Kidney epithelial cell (primary cell): ENCODE measurements at places on chromosomes 4 and X. TPM values are rescaled to one million over a fixed set of nuclear protein-coding genes. Genes with fewer than 3 reads are reported as not detected.

TMEM255A gene
- total RNA-seq = 0.07 TPM in 1 of 2 replicates, not detected in the other

SPANXA2 gene
- 0.41 TPM in 1 of 2 replicates, not detected in the other for total RNA-seq

EDA gene
- 2.5 and 4.1 TPM in 2 replicates for total RNA-seq

CT45A1 gene
- total RNA-seq = not detected in 2 replicates

PF4V1 gene
- not detected in 2 replicates for total RNA-seq

CYTL1 gene
- 8.2 and 9.4 TPM in 2 replicates for total RNA-seq

CCKAR gene
- total RNA-seq = 0.04 TPM in 1 of 2 replicates, not detected in the other

VEGFC gene
- 5.0 and 6.2 TPM in 2 replicates for total RNA-seq

AFF2 gene
- 0.41 and 1.3 TPM in 2 replicates for total RNA-seq

SPIN4 gene
- 1.8 and 2.7 TPM in 2 replicates for total RNA-seq

ARL9 gene
- 0.29 and 0.68 TPM in 2 replicates for total RNA-seq

SLC35A2 gene
- total RNA-seq = 34.3 and 40.9 TPM in 2 replicates

JADE3 gene
- total RNA-seq = 9.4 and 11.2 TPM in 2 replicates

BMPR1B gene
- total RNA-seq = 5.9 and 9.2 TPM in 2 replicates

NXF3 gene
- total RNA-seq = not detected in 2 replicates

VAMP7 gene
- total RNA-seq = 40.6 and 48.0 TPM in 2 replicates

ADRA2C gene
- 1.0 and 2.8 TPM in 2 replicates for total RNA-seq

GUCY1B1 gene
- 1.7 and 2.8 TPM in 2 replicates for total RNA-seq

F9 gene
- total RNA-seq = not detected in 2 replicates

LONRF3 gene
- 7.2 and 8.1 TPM in 2 replicates for total RNA-seq

NKX3-2 gene
- total RNA-seq = not detected in 2 replicates

CLTRN gene
- total RNA-seq = 0.50 and 2.0 TPM in 2 replicates

DMD gene
- 2.5 and 3.1 TPM in 2 replicates for total RNA-seq

S100P gene
- 6.8 and 8.8 TPM in 2 replicates for total RNA-seq

DGKK gene
- 0.13 TPM in 1 of 2 replicates, not detected in the other for total RNA-seq

PWWP3B gene
- total RNA-seq = 1.2 and 1.4 TPM in 2 replicates

LGI2 gene
- total RNA-seq = 0.25 and 0.75 TPM in 2 replicates

PASD1 gene
- not detected in 2 replicates for total RNA-seq

SPINK2 gene
- total RNA-seq = not detected in 2 replicates

AMBN gene
- not detected in 2 replicates for total RNA-seq

TMEM156 gene
- 2.0 and 5.2 TPM in 2 replicates for total RNA-seq

PABPC4L gene
- 0.75 and 1.1 TPM in 2 replicates for total RNA-seq

TEC gene
- total RNA-seq = 1.8 and 3.2 TPM in 2 replicates

SORCS2 gene
- 1.4 and 8.1 TPM in 2 replicates for total RNA-seq

PRR32 gene
- total RNA-seq = not detected in 2 replicates

NEUROG2 gene
- not detected in 2 replicates for total RNA-seq

HSD17B13 gene
- total RNA-seq = 0.04 and 0.14 TPM in 2 replicates

TMEM31 gene
- not detected in 2 replicates for total RNA-seq

SPANXN3 gene
- total RNA-seq = not detected in 2 replicates

PRKG2 gene
- 2.3 and 4.8 TPM in 2 replicates for total RNA-seq

GPR50 gene
- total RNA-seq = not detected in 2 replicates

GUCY1A1 gene
- 2.2 and 3.1 TPM in 2 replicates for total RNA-seq

APEX2 gene
- 13.8 and 15.1 TPM in 2 replicates for total RNA-seq

MAGEA9B gene
- total RNA-seq = 0.17 TPM in 1 of 2 replicates, not detected in the other

TMSB4X gene
- 2,437 and 3,601 TPM in 2 replicates for total RNA-seq

MAGEA1 gene
- total RNA-seq = not detected in 2 replicates

TGIF2LX gene
- not detected in 2 replicates for total RNA-seq

CCDC149 gene
- 4.9 and 8.0 TPM in 2 replicates for total RNA-seq

AFM gene
- not detected in 2 replicates for total RNA-seq

BEX1 gene
- total RNA-seq = 27.9 and 40.2 TPM in 2 replicates

NMU gene
- total RNA-seq = 0.55 and 0.71 TPM in 2 replicates

NRK gene
- 8.1 and 9.0 TPM in 2 replicates for total RNA-seq

SLC26A1 gene
- 0.38 and 0.96 TPM in 2 replicates for total RNA-seq

RENBP gene
- 22.9 and 38.7 TPM in 2 replicates for total RNA-seq
